Cardiac muscle cell (in vitro differentiated cells and primary cell): ENCODE measurements at places on chromosomes 13 and 19.
A peak's percentile ranks its signal among the peaks of the same experiment; 100 is the strongest.

GRCh38 chr13:60175571-60175970 is 11.8 kb upstream of the DIAPH3 start:
- no peak for DNase-seq

GRCh38 chr19:55493052-55493644 is 4.9 kb downstream of the SSC5D start:
- peak; percentile 62 for DNase-seq

DNA sequence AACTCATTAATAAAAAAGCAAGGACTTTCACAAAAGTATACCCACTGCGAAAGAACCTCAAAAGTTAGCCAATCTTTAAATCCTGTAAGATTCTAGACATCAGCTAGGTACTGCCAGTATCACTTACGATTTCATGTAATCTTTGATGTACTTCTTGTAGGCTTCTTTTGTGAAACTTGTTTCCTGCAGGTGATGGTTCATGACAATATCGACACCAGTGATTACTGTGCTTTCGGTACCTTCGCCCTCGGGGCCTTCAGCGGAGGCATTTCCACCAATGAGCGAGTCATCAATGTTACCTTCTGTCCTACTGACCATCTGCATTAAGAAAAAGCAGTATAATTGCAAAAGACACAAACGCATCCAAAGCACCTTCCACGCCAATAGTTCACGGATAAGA is 1.1 kb downstream of the TPT1 start:
- DNase-seq = no peak

DNA sequence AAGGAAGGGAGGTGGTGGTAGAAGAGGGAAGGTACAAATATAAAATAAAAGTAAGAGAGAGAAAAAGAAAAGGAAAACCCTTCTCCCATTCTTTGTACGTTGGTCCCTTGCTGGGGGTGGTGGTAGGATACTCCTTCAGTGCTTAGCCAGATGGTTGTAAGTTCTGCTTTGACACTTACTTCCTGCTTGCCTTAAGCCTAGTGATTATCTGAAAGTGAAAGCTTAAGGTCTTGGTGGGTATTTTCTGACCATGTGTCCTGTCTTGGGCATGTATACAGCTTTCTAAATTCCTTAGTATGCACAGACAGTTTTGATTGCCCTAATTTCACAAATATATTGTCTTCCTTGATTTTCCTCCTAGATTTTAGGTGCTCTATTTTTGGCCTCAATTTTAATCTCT is 314.8 kb downstream of the PCDH17 start:
- no peak for DNase-seq

GRCh38 chr19:28614634-28615545 is 598.1 kb downstream of the UQCRFS1 start:
- no peak for DNase-seq

DNA sequence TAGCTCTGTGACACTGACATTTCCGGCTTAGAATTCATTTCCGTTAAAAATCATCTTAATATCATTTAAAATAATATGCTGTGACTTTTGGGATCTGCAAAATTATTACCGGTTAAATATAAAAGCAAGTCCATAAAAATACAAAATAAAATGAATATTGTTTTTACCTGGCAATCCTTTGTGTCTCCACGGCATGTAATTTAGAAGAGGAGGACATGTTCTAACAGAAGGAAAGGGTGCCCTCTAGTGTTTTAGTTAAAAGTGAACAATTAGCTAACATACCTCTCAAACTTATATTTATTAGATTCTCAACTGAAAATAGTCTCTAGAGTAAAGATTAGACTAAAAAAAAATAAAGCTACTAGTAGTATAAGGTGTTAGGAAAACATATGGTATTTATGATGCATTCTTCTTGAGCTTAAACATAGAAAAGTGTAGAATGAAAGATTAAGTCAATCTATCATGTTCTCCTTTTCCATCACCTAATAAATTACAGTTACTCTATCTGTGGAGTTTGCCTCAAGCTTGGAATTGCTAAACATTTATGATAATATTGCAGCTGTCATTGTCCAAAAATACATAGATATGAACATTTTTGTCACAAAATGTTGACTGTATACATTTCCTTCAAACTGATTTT is 676.7 kb upstream of the SPRY2 start:
- DNase-seq = peak; percentile 70

- peak; percentile 88 for DNase-seq
Measured at GRCh38 chr19:4390567-4391305, 9.6 kb downstream of the SH3GL1 start.

DNA sequence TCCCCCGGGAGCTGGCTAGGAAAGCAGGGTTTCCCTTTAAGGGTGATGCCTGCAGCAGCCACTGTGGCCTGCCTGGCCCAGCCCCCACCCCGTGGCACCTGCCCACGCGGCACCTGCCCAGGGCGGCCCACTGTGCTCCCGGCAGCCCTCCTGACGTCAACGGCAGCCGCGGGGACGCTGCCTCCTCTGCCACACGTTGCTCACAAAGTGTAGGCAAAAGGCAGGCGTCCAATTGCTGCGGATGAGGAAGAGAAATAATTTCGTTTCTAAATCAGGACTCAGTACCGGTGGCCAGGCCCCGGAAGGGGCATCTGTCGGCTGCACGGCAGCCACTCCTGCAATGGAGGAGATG is 122.3 kb downstream of the URI1 start:
- DNase-seq = no peak

- DNase-seq = no peak
Measured at GRCh38 chr13:109870274-109870673, 83.9 kb upstream of the IRS2 start.

DNA sequence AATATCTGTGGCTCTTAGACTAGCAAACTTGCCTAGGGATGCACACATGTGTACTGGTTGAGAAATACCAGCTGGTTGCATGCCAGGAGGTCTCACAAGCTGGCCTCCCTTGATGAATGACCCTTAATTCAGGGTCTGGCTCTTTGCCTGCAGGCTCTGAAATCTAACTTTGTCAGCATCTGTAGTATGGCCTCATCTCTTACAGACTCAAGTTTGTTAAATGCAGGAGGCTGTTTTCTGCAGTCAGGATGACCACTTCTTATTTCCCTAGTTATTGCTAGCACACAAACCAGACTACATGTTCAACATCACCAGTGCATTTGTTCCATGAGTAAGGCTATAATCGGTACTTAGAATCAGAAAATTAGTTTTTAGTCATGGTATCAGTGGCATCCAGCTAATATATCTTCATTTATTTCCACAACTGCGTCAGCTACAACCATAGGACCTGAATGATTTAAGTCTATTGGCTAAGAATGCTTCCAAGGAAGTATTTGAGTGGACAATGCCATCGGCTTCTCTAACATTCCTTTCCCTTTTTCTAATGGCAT is 23.3 kb upstream of the POSTN start:
- DNase-seq = no peak

- no peak for DNase-seq
Measured at GRCh38 chr13:60484865-60485264, 87.8 kb downstream of the TDRD3 start.

DNA sequence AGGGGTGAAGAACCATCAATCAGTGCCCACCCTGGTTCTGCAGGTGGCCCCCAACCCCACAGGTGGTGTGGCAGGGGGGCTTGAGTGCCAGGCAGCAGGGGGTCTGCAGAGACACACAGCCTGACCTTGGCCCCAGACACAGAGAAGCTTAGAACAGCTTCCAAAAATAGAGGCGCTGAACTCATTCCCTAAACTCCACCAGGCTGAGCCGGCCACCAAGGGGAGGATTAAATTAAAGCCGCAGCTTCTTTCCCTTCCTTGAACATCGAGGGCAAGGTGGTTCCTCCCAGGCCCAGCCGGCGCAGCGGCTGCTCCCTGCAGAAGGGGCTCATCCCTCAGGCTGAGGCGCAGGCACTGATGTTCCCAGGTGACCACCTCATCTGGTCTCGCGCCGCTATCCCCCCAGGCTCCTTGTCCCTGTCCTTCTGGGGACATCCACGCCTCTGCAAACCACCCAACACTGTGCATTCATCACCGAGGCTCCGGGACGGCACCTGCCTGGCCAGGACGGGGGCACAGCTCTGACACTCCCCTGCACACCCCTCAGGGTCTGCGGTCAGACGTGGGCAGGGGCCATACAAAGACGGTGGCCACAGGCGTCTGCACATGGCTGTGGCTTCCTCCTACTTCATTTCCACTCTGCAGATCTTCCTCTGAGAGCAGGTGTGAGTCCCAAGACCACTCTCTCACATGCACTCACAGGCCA is 30.9 kb downstream of the LAMP1 start:
- DNase-seq = no peak

DNA sequence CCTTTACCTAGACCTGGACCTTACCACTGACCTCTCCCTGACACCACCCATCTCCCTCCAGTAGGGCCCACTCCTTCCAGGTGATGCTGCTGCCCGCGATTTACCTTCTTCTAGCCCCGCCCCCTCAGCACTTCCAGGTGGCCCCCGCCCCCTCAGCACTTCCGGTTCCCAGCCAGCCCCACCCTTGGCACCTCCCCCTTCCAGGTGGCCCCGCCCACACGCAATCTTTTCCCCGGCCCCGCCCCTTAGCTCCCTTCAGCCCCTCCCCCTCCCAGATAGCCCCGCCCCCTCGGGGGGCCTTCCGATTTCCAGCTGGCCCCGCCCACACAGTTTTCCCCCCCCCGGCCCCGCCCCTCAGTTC is 586 bp downstream of the LIG1 start:
- DNase-seq = peak; percentile 82

GRCh38 chr13:23654111-23655110 is 84.2 kb downstream of the TNFRSF19 start:
- no peak for DNase-seq

- DNase-seq = no peak
Measured at GRCh38 chr13:45068036-45069001, 52.0 kb upstream of the GTF2F2 start.

- DNase-seq = no peak
Measured at GRCh38 chr19:41304706-41305483, 5.1 kb upstream of the CCDC97 start.

- DNase-seq = no peak
Measured at GRCh38 chr13:65011378-65011777, 2218.8 kb downstream of the PCDH9 start.

DNA sequence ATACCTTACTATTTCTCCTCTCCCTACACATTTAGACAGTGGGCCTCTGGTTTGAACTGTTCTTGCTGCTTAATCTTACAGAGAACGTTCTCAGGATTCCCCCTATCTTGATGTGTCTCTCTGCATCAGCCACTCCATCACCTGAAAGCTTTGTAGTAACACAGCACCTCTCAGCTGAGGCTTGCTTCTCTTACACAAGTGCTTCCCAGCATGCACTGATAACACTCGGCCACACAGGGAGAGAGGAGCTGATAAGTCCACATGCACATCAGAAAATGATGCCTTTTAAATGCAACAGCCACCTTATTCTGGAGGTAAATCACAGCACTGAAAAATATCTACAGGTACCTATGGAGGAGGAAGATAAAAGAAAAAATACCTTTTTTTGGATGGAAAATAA is 192.2 kb upstream of the TSHZ3 start:
- no peak for DNase-seq

GRCh38 chr19:18424890-18425514 is 5.8 kb downstream of the SSBP4 start:
- DNase-seq = no peak

GRCh38 chr13:113945857-113946408 is 27.9 kb downstream of the C13orf46 start:
- DNase-seq = no peak

- DNase-seq = no peak
Measured at GRCh38 chr13:52141299-52141698, 12.4 kb upstream of the NEK5 start.

DNA sequence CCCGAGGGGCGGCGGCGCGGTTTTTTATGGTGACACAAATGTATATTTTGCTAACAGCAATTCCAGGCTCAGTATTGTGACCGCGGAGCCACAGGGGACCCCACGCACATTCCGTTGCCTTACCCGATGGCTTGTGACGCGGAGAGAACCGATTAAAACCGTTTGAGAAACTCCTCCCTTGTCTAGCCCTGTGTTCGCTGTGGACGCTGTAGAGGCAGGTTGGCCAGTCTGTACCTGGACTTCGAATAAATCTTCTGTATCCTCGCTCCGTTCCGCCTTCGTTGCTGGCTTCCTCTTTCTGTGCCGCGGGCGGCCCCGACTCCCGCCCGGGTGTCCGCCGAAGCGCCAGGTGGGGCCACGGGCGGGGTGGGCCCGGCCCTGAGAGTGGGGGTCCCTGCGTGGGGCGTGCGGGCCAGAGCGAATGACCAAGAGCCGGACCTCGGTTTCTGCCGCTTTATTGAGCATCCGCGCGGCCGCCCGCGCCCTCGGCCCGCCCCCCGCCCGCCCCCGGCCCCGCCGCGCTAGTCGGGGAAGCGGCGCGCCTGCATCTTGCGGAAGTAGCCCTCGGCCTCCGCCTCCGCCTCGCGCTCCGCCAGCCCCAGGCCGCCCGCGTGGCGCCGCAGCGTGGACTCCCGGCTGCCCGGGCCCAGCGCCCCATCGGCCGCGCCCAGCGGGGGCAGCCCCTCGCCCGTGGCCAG is 9.6 kb downstream of the PLPPR3 start:
- no peak for DNase-seq

- no peak for DNase-seq
Measured at GRCh38 chr13:34720618-34721017, 221.5 kb upstream of the NBEA start.

DNA sequence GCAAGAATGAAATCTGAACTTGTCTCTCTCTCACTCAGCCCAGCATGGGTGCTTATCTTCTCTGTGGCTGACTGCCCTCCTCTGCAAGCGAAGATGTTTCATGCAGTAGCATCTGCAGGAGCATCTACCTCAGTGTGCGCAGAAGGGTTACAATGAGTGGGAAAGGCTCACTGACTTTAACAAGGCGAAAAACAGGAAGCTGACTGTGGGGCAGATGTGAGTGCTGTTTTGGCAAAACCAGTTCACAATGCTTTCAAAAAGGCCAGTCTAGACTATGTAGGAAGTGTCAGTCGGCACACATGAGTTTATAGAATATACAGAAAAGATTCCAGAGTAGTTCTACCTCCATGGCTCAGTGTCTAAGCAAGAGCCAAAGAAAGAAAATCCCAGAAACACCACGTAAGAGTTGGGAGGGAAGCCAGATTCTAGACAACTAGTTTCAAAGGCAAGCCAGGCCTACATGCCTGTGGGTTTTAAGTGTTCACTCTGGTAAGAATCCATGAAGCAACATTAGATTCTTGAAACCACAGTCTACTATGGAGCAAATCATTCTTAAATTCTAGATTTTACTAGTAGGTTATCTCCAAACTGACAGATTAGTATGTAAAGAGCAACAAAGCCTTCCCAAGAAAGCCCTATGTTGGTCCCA is 124.5 kb downstream of the ABCC4 start:
- no peak for DNase-seq

DNA sequence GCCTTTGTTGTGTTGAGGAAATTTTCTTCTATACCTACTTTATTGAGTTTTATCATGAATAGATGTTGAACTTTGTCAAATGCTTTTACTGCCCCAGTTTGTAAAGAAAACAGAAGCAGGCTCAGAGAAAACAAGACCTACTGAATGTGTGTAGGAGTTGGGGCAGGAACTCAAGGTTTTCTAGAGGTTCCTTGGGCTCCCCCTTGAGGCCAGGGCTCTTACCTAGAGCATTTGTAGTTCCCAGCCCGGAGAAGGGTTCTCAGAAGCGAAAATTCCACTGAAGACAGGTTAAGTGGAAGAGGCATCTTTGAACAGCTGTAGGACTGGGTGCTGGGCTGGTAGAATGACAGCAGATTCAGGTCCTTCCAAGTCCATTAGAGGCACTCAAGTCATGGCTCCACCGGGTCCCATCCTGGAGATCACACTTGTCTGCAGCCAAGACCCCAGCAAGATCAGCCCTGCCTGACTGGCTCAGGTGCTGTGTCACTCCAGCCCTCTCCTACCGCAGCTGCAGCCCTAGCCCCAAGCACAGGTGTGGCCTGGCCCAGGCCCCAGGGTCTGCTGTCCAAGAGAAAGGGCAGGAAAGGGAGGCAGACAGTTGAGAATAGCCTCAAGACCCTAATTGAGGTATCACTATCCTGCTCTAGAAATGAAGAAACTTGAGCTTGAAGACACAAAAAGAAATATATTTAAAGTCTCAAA is 425.5 kb downstream of the PCDH20 start:
- DNase-seq = no peak
